Skeletal muscle cell (primary cell): ENCODE measurements at places on chromosomes 12 and 14.

GRCh38 chr12:51077930-51078329 lies 5.5 kb downstream of the CSRNP2 start:
- DNase-seq = no peak

- DNase-seq = no peak
Measured at GRCh38 chr12:29499235-29499634, 1.7 kb upstream of the OVCH1 start.

DNA sequence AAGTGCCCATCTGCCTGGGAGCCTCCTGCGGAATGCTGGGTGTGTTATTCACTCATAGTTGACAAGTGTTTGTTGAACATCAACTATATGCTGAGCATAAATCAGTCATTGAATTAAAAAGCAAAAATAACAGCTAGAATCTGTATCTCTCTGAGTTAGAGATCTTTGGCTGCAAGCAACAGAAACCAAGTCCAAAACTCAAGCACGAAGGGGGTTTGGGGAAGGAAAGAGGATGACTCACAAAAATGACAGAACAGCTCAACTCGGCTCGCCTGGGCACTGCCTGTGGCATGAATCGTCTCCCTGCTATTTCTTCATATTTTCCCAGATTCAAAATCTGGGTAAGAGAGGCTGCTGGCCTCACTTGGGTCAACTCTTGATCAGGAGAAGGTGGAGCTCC lies 72.6 kb upstream of the NCOR2 start:
- no peak for DNase-seq

DNA sequence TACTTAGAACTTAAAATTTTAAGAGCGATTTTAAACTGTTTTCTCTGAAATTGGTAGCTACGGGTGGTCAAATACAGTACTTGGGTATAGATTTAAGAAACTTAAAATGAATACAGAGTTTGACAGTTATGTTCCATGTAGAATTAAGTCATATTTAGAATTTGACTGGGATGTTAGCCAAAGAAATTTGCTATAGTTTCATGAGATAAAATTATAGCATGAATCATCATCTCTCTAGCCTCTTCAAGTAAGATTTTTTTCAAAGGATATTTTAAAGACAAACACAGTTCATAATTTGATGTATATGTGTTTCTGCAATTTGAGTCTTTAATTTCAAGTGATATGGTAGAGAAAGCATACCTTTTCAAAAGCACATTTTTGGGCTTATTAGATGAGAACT lies 41.0 kb downstream of the ZCRB1 start:
- no peak for DNase-seq

DNA sequence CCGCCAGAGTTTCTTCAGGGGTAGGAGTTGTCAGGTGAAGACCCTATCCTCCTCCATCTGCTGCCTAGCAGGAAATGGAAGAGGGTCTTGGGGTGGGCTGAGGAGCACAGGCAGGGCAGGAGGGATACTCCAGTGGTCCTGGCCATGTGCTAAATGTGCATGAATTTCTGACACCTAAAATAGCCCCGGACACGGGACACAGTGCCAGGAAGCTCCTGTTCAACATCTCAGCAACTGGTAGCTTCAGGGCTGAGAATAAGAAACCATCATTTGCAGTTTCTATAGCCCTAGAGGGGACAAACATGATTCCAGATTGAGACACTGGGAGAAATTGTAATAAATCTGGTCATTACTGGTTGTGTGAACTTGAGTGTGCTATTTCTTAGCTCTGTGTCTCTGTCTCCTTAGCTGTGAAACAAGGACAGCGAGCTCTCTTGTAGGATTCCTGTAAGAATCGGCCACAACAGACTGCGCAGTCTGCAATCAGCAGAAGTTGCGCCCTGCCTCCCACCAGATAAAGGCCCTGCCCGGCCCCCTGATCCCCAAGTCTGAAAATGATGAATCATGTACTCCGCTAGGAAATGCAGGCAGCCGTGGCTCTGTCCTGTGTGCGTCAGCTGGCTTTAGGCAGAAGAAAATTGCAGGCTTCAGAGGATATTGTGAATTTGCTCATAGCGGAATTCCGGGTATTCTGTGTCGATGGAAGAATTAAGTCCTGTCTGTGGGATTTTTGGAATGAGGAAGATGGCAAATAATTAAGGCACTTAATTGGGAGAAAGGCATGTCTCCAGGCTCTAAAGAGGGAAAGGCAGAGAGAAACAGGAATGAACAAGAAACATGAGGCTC lies 35.2 kb upstream of the MEG3 start:
- DNase-seq = peak; percentile 31
